ENCODE measurements at places on chromosomes 4 and X.

- no peak for DNase-seq
These were observed 814.2 kb downstream of the PDHA2 start for GRCh38 chr4:96654045-96654444.

- DNase-seq = no peak
These were observed 22.2 kb downstream of the APBB2 start for GRCh38 chr4:41192136-41192535.

DNA sequence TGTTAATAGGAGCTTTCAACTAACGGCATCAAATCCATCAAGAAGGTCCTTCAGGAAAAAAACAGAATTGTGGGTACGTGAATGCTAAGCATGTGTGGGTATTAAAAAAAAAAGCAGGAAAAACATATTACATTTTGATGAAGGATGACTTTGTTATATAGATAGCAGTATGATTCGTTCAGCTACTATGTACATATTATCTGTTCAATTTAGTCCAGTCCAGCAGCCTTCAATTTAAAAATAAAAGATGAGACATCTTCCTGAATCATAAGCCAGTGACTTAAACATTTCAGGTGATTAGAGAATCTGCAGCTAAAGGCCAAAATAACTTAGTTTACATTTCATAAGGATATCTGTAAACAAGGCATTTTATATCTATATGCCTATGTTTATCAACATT lies 63.4 kb downstream of the LCORL start:
- DNase-seq = no peak

GRCh38 chr4:109465069-109465468 lies 31.5 kb downstream of the SEC24B start:
- DNase-seq = no peak

DNA sequence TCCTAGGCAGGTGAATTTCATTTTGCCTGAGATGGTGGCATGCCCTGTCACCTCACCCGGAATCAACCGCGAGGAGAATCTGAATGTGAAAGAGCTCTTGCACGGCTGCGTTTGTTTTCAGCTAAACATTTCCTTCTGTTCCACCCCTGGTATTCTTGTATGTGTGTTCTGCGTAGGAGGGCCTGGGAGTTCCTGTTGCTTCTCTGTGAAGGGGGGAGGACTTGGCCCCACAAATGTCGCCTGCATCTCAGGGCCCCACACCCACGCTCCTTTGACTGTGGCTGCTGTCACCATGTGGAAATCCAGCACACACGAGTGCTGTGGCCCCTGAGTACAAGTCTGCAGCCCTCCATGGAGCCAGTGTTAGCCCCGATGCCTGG lies 45.8 kb upstream of the CLCN4 start:
- DNase-seq = no peak

- DNase-seq = no peak
These were observed 19.8 kb upstream of the SORCS2 start for GRCh38 chr4:7172508-7172907.

DNA sequence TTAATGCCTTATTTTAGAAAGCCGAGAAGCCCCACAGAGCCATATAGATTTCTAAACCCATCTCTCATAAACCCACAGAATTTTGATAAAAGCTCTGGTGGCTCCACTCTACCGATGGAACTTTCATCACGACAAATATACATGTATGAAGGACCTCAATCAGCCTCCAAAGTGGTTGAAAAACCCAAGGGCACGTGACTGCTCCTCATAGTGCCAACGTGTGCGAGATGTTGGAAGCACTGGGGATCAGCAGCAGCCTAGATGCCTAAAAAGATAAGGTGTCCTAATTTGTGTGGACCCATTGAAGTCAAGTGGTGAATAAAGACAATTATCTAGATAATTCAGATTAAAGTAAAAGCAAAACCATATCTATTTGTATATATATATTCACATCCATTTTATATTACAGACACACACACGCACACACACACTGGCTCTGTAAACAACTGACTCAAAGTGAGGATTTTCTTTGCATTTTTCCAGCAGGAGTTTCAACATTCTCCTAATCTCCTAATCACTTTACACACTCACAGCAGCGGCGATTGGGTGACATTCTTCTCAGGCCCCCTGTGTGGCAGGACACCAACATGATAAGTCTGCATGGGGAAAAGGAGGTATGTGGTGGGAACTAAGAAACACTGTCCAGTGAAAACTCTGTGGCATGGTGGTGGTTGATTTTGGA lies 2.8 kb upstream of the PITX2 start:
- DNase-seq = no peak

DNA sequence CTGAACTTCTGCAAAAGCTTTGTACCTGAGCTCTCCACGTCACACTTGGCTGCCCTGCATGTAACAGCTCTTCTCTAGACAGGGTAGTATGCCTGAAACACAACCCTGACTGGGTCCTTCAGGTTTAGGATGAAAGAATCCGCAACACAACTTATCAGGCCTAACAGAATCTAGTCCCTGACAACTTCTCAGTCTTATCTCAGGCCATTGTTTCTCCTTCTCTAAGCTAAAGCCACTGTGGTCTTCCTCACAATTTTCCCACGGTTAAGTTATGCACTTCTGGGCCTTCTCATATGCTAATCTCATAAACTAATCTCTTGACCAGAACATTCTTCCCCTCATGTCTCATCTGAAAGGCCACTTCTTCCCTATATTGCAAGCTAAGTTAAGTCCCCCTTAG lies 10.8 kb upstream of the TMPRSS11B start:
- no peak for DNase-seq

DNA sequence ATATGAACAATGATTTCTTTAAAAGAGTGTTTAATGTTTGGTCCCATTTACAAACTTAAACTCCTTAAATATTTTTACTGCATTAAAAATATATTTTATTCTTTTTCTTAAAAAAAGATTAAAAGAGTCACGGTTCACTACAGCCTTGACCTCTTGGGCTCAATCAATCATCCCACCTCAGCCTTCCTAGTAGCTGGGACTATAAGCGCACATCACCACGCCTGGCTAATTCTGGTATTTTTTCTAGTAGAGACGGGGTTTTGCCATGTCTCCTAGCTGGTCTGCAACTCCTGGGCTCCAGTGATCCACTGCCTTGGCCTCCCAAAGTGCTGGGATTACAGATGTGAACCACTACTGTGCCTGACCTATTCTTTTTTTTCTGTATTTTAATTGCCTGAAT lies 104.7 kb upstream of the TLR2 start:
- no peak for DNase-seq

GRCh38 chr4:190121759-190122158 lies 51.8 kb upstream of the DUX4 start:
- no peak for DNase-seq

GRCh38 chrX:68363984-68364383 lies 69.3 kb downstream of the OPHN1 start:
- DNase-seq = no peak

- no peak for DNase-seq
These were observed 40.2 kb downstream of the SH3KBP1 start for GRCh38 chrX:19846995-19847790.

All from NCI-H1694 treated with DMSO at 0.1 percent for 48 hours (cell line).